Brain (organoid and tissue), 16 donors: ENCODE measurements at places on chromosomes 5 and 9. TPM values are rescaled to one million over a fixed set of nuclear protein-coding genes. Genes with fewer than 3 reads are reported as not detected.

NOL6 gene
- polyA plus RNA-seq = 21.8 TPM

BTNL3 gene
- not detected for polyA plus RNA-seq

DBH gene
- 4.9 TPM for polyA plus RNA-seq

CREBRF gene
- 2.5 TPM for polyA plus RNA-seq

BAG1 gene
- polyA plus RNA-seq = 123 TPM

CAVIN4 gene
- polyA plus RNA-seq = 3.9 TPM
